ENCODE measurements at places on chromosomes 13 and 19.

- no peak for DNase-seq
Observed at GRCh38 chr19:6340493-6341201, 7.2 kb upstream of the ACER1 start.

DNA sequence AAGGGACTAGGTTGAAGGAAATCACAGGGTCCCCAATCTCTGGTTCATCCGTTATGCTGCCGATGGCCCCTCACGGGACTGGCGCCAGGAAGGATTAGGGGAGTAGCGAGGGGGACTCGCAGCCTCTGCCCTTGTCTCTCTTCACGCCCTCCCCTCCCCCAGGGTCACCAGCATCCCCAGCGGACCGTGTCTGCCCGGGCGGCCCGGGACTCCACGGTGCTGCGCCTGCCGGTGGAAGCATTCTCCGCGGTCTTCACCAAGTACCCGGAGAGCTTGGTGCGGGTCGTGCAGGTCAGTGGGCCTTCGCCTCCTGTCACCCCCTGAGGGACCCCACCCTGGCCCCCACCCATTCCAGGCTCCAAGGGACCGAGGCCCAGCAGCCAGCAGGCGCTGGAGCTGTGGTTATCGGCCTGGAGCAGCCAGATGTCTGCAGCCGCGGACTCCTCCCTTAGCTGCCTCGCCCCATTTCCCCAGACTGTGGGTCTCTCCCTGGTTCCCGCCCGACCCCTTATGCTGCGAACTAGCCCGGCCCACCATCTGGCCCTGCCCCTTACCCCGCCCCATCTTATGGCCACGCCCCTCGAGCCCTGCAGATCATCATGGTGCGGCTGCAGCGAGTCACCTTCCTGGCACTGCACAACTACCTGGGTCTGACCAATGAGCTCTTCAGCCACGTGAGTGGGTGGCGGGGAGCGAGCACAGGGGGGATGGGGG lies 5.4 kb downstream of the PNPLA6 start:
- DNase-seq = no peak

- no peak for DNase-seq
Observed at GRCh38 chr13:80157261-80157932, 183.5 kb downstream of the SPRY2 start.

GRCh38 chr19:38389101-38389925 lies 816 bp downstream of the SPRED3 start:
- no peak for DNase-seq

DNA sequence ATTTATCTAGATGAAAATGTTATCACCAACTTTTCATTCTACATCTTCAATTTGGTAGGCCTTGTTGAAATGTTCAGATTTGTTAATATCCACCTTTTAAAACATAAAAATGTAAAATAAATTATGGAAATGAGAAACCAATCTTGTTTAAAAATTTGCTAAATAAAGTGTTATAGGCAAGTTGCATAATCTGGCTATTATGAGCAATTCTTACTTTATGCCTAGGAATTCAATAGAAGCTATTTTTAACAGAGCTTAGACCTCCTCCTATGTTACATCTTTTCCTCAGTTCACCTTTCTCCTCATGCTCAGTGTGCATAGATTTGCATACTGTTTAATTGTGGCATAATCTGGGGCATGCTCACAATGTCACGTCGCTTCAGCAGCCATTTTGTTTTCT lies 87.9 kb upstream of the POSTN start:
- DNase-seq = no peak

GRCh38 chr13:49046002-49046401 lies 70.3 kb downstream of the FNDC3A start:
- no peak for DNase-seq

DNA sequence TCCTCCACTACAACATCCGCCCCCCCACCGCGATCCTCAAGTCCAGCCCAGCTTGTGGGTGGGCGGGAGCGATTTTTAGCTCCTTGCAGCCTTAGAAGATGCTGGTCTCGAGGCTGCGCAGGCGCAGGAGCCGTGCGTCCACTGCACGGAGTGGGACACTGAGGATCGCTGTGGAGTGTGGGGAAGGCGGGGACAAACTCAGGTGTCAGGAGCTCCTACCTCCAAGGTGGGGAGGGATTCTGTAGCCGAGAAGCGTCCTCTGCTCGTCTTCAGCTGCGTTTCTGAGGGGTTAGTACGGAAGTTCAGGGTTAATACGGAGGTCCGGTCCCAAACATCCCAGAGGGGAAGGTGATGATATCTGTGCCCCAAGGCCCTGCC lies at the start of gene RTBDN:
TSS of gene RTBDN (minus strand) at position 14 of the 378 bp plus-strand sequence. CDS start 4,600 bp downstream, outside the sequence.
- DNase-seq = no peak

DNA sequence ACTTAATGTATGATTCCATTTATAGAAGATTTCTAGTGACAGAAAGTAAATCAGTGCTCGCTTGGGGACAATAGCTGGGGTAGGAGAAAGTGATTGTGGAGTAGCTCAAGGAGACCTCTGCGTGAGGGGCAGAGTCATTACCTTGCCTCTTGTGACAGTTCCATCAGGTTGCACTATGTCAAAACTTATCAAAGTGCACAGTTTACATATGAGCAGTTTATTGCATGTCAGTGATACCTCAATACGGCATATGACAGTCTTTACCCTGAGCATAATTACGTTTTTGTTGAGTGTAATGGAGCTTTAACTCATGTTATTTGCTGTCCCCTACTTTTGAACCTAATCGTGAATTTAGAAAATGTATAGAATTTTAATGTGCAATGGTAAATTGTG lies 15.0 kb downstream of the ARHGEF7 start:
- DNase-seq = no peak
